ENCODE measurements at places on chromosomes 7 and 10.

GRCh38 chr10:90306187-90306586 lies 551.7 kb downstream of the HTR7 start:
- no peak for DNase-seq

DNA sequence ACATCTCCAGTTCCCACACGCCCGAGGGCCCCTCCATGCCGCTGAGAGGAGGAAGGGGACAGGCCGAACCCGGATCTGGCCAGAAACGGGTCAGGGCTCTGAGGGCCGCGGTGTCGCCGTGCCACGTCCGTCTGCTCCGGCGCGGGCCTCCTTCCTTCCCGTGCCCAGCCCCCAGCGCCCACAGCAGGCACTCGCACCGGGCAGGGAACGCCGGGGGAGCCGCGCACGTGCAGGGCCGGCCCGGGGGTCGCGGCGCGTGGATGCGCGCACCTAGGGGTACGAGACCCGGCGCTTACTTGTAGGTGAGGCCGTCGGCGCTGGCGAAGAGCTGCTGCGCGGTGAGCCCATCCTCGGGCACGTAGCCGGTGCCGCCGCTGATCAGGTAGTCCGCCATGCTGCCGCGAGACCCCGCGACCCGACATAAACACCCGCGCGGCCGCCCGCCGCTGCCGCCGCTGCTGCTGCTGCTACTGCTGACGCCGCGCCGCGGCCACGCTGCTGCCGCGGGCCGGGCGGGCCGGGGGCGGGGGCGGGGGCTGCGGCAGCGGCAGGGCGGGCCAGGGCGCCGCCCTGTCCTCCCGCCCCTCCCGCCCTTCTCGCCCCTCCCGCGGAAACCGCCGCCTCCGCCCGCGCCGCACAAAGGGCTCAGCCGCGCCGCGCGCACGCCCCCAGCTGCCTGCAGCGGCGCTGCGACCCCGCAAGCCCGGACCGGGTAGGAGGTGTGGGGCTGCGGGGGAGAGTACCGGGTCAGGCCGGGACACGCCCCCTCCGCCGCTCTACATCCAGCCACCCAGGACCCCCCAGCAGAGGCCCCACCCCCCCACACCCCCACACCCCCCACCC lies 4.1 kb downstream of the IMPDH1 start:
- no peak for DNase-seq

GRCh38 chr7:95334447-95334846 lies 10.1 kb upstream of the PON1 start:
- no peak for DNase-seq

- no peak for DNase-seq
Measured at GRCh38 chr7:146067880-146068279, 48.7 kb upstream of the CNTNAP2 start.

- no peak for DNase-seq
Measured at GRCh38 chr7:114295522-114295921, 119.1 kb upstream of the FOXP2 start.

DNA sequence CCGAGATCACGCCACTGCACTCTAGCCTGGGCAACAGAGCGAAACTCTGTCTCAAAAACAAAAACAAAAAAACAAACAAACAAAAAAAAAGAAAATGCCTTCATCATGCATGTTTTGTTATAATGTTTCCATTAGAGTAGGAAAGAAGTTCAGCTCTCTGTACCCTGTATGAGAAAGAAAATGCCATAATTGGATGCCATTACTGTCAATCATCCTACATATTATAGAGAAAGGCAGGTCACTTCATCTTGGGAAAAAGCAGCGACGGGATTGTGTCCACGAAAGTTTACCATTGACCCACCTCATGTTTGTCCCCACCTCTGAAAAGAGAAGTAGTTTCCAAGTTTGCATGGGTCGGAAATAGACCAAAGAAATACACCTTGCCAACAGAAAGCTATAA lies 33.8 kb downstream of the SEC61G start:
- no peak for DNase-seq

Data from stimulated activated CD8-positive, alpha-beta memory T cell treated with anti-CD3 and anti-CD28 coated beads, Interleukin-7, amount 100 ng/mL, for 1 hour (primary cell).